Left lobe of liver (tissue), 2 donors: ENCODE measurements at places on chromosomes 4 and X.

GRCh38 chr4:26839534-26839951 lies 21.1 kb upstream of the STIM2 start:
- no peak for DNase-seq

DNA sequence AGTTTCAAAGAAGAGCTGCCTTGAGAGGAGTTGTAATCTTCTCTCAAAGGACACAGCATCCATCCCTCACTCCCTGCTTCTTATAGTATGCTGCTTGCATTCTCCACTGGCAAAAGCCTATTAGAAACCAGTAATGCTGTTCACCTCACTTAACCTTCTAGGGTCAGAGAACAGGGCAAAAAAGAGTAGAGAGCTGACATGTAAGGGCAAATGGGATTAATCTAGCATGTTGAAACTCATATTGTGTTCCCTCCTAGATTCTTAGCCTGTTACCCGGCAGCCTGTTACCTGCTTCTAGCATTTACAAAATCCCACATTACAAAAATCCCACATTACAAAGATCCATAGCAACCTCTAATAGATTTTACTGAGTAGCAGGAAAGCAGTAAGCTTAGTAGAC lies 244.7 kb downstream of the SLC7A11 start:
- DNase-seq = no peak

DNA sequence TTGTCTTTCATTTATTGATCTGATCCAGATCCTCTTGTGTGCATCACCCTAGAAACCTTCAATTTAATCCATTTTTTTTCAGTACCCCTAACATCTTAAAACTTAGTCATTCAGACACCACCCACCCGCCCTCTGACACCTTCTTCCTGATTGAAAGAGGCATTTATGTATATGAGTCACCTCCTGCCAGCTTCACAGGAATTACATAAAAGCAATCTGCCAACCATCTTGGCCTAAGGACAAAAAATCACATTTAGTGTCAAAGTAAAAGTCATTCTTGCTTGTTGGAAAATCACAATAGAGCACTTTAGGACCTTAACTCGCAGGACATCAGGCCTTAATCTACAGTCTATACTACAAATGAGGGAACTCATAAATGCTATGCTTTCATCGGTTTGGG lies 52.1 kb downstream of the NDST3 start:
- DNase-seq = no peak

DNA sequence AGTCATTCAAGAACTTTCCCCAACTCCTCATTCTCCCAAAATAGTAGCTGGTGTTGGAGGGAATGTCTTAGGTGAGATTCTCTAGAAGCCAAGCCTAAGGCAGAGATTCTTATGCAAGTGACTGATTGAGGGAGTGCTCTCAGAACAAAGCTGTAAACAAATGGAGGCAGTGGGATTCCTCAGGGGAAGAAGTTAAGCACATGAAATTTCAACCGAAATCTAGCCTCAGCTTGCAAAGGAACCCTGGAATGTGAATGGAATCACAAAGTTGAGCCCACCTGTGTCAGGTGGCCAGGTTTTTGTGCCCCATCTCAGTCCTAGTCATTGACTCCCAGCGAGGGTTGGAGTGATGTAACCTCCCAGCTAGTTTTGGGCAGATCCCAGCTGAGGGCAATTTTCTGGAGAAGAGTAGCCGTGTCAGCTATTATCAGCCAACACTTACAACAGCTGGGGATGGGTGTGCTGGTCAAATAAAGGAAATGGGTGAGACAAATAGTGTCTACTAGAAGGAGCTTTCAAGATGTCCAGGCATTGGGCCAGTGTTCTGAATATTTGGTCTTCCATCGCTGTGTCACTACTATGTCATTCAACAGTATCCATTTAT lies 29.7 kb upstream of the FGF2 start:
- DNase-seq = no peak

GRCh38 chr4:147479786-147480185 lies 1.1 kb upstream of the EDNRA start:
- no peak for DNase-seq

DNA sequence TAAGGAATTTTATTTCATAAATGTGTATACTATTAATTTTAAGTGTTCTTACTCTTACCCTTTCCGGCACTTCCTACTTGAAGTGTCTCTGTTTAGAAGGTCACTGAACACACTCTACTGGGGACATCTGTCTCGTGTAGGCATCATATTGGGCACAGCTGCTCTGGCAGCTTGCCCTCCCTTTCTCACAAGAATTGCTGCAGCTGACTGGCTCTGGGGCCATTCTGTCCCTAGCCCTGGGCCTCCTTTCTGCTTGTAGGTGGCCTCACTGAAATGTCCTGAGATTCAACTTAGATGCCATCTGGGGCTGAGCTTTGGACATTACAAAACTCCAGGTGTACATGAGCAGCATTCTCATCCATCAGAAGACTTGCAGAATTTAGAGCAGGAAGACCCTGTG lies 49.6 kb downstream of the SMAD1 start:
- DNase-seq = no peak

- no peak for DNase-seq
These were observed 423 bp downstream of the HEPH start for GRCh38 chrX:66164470-66164869.

DNA sequence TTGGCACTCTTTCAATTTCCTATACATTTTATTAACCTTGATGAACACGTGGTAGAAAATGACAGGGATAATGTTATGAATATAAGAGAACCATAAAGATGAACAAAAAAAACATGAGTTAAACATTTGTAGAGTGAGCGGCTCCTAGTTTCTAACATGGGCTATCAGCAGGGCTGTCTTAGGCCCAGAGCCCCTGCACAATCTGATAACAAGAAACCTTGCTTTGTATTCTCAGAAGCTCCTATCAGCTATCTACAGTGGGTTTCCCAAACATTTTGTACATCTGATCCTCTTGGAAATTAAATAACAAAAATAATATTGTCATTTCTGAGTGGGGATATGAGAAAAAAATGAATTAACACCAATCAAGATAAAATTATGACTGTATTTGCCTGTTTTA lies 10.6 kb upstream of the RBPJ start:
- DNase-seq = no peak

DNA sequence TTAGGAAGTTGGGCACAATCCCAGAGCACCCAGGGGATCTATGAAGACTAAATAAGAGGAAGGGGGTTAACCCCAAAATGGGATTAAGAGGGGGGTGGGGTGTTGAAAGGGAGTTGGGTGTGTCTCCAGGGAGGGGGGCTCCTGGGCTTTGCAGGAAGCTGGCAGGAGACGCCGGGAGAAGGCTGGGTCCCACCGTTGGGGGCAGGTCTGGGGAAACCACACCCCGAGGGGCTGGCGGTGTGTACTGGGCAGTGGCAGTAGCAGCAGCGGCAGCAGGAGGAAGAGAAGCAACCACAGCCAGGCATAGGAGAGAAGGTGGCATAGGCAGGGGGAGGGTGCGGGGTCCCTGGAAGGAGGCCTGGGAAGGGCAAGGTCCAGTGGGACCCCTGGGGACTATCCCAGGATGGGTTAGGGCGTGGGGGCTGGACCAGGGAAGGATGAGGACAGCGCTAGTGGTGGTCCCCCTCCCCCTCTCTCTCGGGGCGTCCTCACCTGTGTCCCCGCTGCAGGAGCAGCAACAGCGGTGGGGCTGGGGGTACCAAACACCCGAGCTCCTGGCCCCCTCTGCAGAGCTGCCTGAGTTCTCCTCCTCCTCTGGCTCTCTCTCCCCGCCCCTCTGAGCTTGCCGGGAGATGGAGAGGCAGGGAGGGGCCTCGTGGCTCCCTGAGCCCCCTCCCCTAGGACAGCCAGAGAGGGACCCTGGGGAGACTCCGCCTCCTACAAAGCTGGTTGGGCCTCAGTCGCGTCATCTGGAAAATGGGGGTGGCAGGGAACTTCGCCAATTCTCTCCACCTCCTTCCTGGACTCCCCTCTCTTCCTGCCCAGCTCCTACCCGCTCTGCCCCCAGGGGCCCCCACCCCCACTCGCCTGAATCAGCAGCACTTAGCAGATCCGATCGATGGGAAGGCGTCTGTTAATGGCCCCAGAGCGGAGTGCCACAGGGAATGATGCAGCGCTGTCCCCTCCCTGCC lies at the start of gene KCND1:
TSS of gene KCND1 (minus strand) at position 596 of the 971 bp plus-strand sequence. CDS start 1,573 bp downstream, outside the sequence.
- DNase-seq = no peak

DNA sequence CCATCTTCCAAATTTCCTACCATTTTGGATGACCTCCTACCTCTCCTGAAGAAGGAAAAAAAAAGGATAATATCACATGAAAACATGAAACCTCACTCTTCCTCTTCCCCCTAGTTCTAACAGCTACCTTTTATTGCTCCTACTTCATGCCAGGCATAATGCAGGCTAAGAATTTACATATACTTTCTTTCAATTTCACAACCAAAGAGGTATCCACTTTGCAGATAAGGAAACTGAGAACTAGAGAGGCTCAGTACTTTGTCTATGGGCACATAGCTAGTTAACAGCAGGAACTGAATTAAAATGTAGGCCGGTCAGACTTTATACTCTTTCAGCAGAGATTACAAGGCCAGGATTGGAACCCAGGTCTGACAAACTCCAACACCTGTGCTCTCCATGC lies 34.4 kb upstream of the BEND2 start:
- DNase-seq = no peak

GRCh38 chr4:60404027-60404426 lies 796.1 kb upstream of the ADGRL3 start:
- DNase-seq = no peak

GRCh38 chr4:6592804-6593563 lies 18.0 kb downstream of the MAN2B2 start:
- no peak for DNase-seq

DNA sequence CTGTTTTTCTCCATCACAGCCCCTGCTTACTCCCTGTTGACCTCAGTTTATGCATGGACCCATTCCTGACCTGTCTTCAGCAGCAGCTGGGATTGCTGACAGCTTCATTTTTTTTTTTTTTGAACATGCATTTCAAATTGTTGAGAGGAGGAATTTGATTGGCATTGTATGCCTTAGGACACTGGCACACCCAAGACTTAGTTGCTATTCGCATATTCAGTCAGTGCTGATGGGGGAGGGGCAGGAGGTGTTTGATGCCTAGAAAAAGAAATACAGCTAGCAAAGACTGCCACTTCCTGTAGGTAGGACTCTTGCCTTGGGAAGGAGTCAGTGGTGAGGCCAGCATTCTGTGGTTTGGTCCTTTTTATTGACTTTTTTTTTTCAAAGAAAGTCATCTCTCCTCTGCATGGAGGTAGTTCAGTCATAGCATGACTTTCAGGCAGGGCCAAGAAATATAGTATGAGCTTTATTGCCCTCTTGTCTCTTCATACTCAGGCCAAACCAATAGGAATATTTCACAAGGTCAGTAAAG lies 33.6 kb upstream of the XK start:
- DNase-seq = no peak

DNA sequence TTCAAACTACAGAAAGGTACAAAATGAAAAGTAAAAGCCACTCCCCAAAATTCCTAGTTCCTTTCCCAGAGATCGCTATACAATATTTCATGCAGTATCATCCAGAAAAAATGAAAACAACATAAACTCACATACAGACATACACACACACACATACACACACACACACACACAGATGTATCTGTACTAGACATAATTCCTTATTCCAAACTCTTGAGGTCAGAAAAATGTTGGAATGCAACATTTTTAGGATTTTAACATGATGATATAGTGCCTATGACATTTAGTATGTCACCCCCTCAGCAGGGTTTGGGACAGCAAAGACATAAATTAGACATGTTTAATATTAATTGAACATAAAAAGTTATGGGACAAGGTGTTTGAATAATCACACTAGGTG lies 73.4 kb upstream of the LHFPL1 start:
- no peak for DNase-seq

GRCh38 chr4:7787681-7788141 lies 151.9 kb downstream of the AFAP1 start:
- no peak for DNase-seq

DNA sequence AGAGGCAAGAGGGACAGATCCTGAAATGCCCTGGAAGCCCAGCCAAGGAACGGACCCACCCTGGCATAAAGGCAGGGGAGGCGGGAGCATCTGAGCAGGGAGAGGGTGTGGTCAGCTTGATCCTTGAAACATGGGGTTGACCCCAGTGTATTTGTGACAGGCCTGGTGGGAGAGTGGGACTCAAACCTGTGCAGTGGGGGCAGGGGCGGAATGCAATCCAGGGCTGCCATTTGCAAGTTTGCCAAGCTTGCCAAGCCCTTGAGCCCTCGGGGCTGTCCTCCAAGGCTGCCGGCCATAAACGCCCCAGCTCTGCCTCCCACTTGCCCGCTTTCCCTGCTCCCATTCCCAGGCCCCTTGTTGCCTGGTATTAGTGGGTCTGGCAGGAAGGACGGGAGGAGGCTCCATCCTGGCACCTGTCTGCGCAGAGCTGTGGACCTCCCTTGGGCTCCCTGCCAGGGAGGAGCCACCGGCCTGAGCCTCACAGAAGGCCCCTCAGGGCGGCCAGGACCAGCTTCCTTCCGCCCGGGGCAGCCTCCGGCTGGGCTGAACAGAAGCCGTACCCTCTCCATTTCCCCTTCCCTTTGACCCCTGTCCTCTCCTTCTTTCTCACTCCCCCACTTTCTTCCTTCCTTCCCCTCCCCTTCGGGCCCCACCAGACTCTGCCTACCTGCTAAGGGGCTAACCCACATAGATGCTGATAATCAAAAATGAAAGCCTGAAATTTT lies 661 bp downstream of the S100P start:
- DNase-seq = no peak

GRCh38 chr4:36064117-36064516 lies 180.2 kb downstream of the ARAP2 start:
- no peak for DNase-seq

- peak; percentile 49 for DNase-seq
These were observed 768 bp downstream of the MID2 start for GRCh38 chrX:107826238-107827029.

DNA sequence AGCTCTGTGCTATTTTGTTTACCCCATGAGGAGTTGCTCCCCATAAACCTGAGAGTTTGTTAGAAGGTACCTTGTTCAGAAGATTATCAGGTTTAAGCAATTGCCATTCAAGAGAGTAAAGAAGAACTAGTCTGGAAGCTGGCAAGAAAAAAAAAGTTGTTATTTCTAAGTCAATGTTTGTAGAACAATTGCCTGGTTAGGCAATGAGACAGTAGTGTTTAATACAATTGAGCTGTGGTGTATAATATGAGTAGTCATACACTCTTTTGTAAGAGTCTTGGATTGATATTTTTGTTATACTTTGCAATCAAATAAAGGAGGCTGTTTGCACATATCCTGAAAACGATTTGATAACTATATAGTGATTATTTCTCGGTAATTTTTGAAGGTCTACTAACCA lies 44.7 kb downstream of the GALNT7 start:
- DNase-seq = no peak

DNA sequence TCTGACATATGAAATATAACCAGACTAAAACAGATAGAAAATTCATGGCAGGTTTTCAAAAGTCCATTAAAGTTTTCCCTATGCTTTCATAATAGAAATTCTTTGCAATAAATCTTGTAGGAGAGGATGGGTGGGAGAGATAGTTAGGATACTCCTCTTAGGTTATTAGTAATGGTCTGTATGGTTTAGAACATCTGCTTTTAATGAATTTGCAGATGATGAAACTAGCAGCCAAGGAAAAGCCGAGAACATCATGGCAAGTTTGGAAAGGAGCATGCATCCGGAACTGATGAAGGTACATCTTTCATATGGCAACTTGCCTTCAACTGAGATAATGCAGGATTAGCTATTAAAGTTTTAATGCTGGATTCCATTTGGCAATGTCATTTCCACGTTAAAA lies 70.7 kb downstream of the DOCK11 start:
- DNase-seq = no peak
